ENCODE measurements at places on chromosomes 5 and 9. TPM values are rescaled to one million over a fixed set of nuclear protein-coding genes. Genes with fewer than 3 reads are reported as not detected.

GRCh38 chr5:72988769-72989168 is 32.9 kb downstream of the FCHO2 start:
- H3K4me3 ChIP-seq = no peak overlapping the region
- no peaks in the 10 kb centered on the region for H3K4me1 ChIP-seq
- H3K27ac ChIP-seq = no peak overlapping the region
- H3K27me3 ChIP-seq = no peaks in the 10 kb centered on the region

- no peaks in the 10 kb centered on the region for H3K4me1 ChIP-seq
- no peak for DNase-seq
- H3K27me3 ChIP-seq = no peaks in the 10 kb centered on the region
- H3K4me3 ChIP-seq = no peak overlapping the region
- H3K36me3 ChIP-seq = no peaks in the 10 kb centered on the region
These were observed 274.6 kb downstream of the ANXA1 start for GRCh38 chr9:73426269-73426668.

GRCh38 chr5:139386050-139386438 is 2.9 kb upstream of the SLC23A1 start:
- no peaks in the 10 kb centered on the region for H3K27me3 ChIP-seq
- H3K4me1 ChIP-seq = peaks cover 13% of the 10 kb centered on the region
- H3K4me3 ChIP-seq = no peak overlapping the region

GRCh38 chr5:15791274-15791673 is 291.3 kb downstream of the FBXL7 start:
- H3K4me1 ChIP-seq = peaks cover 30% of the 10 kb centered on the region
- DNase-seq = no peak
- H3K4me3 ChIP-seq = no peak overlapping the region
- H3K27ac ChIP-seq = no peak overlapping the region
- no peaks in the 10 kb centered on the region for H3K36me3 ChIP-seq
- H3K27me3 ChIP-seq = no peaks in the 10 kb centered on the region

GRCh38 chr5:83085106-83085505 is 7.8 kb downstream of the XRCC4 start:
- DNase-seq = no peak
- no peaks in the 10 kb centered on the region for H3K36me3 ChIP-seq
- H3K27ac ChIP-seq = no peak overlapping the region
- H3K27me3 ChIP-seq = no peaks in the 10 kb centered on the region

LCN9 gene
- total RNA-seq = not detected
